Activated CD4-positive, alpha-beta T cell treated with anti-CD3 and anti-CD28 coated beads, Interleukin-2, amount 10 ng/mL, durations not matched to agents 24 days and 14 days (primary cell): ENCODE measurements at places on chromosomes 4 and X.

GRCh38 chr4:172356016-172356415 is 542.8 kb downstream of the GALNTL6 start:
- DNase-seq: no peak

GRCh38 chrX:96700625-96701024 is 16.0 kb downstream of the DIAPH2 start:
- DNase-seq: no peak

DNA sequence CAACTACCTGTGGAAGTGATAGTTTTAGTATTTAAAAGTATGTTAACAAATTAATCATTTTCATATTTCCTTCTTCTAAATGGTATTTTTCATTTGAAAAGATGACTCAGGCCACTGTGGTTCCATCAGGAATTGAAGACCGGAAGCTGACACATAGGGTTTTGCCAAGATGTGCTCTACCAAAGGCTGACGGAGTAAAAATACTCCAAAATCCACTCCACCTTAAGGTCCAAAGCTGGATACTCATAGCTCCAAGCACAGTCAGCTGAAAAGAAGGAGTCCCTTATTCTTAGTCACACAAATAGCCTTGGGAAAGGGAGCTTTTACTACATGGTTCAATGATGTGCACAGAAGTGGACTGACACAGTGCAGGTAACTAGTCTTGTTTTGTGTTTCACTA is 472.0 kb downstream of the ARAP2 start:
- no peak for DNase-seq

DNA sequence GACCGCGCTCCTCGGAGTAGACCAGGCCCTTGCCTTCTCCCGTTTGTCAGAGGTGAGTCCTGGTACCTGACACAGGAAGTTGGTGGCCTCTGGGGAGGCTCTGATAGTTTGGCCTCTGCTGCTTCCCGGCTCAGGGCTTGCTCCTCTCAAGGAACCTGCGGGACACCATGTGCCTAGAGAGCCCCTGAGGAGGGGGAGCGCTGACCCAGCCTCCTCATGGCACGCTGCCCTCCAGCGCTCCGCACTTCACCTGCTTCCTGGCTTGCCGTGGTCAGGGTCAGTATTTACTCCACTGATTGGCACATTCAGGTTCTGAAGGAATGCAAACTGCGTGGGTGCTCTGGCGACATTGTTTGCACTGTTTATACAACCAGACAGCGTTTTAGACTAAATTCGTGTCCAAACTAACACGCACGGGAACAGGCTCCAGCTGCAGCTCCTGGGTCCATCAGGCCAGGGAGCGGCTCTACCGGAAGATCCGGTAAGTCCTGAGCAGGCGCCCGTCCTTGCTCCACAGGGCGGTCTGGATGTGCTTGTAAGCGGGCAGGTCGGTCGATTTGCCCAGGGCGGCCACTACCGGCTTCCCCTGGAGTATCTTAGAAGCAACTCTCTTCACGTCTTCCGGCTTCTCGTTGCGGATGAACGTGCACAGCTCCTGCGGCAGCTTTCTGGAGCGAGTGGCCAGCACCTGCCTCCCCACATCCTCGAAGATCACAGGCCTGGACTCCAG is 121.6 kb upstream of the GRID2 start:
- no peak for DNase-seq

GRCh38 chrX:151680805-151681204 is 14.5 kb upstream of the PRRG3 start:
- peak; percentile 83 for DNase-seq

- no peak for DNase-seq
Measured at GRCh38 chr4:129014566-129015509, 78.5 kb downstream of the SCLT1 start.

DNA sequence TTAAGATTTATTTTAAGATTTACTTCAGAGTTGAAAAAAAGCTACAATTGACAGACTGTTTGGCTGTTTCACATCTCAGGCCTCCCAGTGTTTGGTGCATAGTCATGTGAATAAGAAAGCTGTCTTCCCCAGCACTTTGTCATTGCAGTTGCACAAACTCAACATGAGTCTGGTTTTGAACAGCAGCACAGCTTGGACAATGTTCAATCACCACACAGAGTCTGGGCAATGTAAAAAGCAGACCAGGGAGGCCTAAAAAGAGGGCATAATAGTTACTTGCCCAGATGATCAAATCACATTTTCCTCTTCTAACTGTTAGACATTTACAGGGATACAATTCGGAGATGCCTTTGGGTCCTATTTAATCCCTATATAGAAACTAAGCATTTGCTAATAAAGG is 1055.0 kb downstream of the RPA4 start:
- no peak for DNase-seq

DNA sequence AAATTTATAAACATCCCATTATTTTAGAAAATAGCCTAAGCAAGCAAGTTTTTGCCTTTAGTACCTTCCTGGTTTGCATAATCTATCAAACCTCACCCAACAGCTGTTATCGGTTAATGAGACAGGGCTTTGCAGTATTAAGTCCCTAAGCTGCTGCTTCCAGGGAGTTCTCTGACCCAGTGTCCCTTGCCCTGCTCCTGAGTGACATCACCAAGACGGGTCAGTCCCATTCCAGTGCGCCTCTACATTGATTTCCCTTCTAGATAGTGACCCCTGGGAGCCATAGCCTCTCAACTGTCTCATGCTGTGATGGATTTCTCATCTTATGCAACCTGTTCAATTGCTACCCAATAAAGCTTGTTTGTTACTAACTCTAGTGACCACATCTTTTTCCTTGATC is 410.4 kb downstream of the SPOCK3 start:
- no peak for DNase-seq

GRCh38 chrX:46710425-46710824 is 48.5 kb downstream of the SLC9A7 start:
- no peak for DNase-seq

DNA sequence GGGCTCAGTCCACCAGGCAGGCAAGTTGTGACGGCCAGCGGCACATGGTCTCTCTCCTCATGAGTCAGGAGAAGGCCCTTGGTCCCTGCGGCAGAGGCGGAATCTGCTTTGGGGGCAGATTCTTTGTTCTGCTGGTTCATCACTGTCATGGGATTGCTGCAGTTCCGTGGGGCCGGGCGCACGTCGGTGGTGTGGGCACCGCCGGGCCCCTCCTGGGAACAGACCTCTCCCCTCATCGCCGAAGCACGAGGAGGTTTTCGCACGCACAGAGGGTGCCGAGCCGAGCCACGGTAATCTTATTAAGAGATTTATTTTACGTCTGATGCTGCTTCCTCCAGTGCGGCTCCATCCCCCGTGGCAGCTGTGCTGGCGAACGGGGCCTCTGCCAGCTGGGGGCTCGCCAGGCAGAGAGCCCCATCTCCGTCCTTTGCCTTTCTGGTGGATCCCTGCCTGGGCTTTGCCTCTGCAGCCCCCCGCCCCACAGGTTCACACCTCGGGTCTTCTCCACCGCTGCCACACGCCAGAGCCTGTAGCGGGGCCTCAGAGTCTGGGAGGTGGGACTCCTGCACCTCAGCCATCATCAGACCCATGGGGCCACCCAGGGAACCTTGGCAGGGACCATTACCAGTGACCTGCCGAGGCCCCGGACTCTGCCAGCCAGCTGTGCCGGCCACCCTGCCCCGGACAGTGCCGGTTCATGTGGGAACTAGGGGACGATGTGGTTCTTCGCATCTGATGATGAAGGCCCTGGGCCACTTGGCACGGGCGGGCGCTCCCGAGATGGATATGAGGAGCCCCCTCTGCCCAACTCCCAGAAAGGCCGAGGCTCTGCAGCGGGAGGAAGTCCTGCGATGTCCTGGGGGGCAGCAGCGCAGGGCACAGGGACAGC is 86.7 kb upstream of the NKX1-1 start:
- no peak for DNase-seq
